ENCODE measurements at places on chromosomes 13 and 19. TPM values are rescaled to one million over a fixed set of nuclear protein-coding genes. Genes with fewer than 3 reads are reported as not detected.

DNA sequence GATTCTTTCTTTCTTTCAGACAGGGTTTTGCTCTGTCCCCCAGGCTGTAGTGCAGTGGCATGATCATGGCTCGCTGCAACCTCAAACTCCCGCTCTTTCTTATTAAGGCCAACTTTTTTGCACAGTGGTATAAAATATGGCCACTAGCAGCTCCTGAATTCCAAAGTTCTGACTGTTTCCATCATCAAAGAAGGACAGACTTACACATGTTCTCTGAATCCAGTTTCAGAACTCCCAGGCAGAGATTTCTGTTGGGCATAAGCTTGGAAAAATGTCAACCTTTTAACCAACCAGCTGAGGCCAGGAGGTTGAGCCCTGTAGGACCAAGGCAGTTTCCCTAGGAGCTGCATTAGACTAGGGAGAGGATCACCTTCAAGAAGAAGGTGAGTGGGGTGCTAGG is 184.1 kb downstream of the HS6ST3 start:
- DNase-seq: no peak
- no peaks in the 10 kb centered on the region for H3K4me1 ChIP-seq

GRCh38 chr13:76783798-76784197 is 102.4 kb downstream of the KCTD12 start:
- no peaks in the 10 kb centered on the region for H3K4me1 ChIP-seq
- no peaks in the 10 kb centered on the region for H3K27me3 ChIP-seq
- H3K27ac ChIP-seq: no peak overlapping the region
- DNase-seq: no peak
- no peaks in the 10 kb centered on the region for H3K36me3 ChIP-seq

The PLEKHA4 gene
- 15.8 TPM for total RNA-seq

The TNFRSF19 gene
- 64.4 TPM for total RNA-seq

DNA sequence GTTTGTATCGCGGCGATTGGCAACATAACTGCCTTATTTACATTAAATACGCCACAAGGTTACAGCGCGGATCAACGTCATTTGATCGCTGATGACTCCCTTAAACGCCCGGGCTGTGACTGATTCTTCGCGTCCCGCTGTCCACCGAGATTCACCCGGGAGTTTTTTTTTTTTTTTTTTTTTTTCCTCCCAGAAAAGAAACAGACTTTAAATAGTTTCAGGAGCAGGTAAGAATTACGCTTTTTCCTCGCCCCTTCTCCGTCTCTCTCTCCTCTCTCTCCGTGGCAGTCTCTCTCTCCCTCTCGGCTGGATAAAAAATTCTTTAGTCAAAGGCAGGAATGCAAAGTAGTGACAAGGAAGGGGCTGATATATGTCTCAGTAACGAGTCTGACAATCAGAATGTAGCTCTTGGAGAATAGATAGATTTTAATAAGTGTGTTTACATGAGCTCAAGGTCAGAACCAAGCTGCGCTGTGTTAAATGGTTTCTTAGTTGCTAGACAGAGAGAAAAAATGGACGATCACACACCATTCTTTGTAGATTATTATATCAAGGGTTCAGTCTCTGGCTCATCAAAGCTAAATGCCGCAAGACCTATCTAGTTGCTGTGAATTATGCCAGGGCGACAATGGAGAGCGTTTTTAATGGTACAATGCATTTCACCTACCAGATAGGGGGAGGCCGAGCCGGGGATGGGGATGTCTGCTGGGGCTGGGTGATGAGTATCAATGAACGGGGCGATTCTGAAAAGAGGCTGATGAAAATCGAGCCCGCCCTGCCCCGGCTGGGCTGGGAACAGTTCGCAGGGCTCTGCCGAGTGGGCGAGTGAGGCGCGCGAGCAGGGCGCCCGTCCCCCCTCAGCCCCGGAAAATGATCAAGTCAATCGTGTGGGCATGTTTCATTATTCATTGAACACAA is 147.2 kb upstream of the ZNF536 start:
- peaks cover 82% of the 10 kb centered on the region for H3K27me3 ChIP-seq
- peak overlapping the region; percentile 42 for H3K27ac ChIP-seq
- H3K36me3 ChIP-seq: no peaks in the 10 kb centered on the region

GRCh38 chr19:51919606-51920005 is 7.7 kb upstream of the ZNF613 start:
- no peaks in the 10 kb centered on the region for H3K27me3 ChIP-seq
- H3K36me3 ChIP-seq: no peaks in the 10 kb centered on the region
- no peak overlapping the region for H3K27ac ChIP-seq
- no peaks in the 10 kb centered on the region for H3K4me1 ChIP-seq
- H3K4me3 ChIP-seq: no peak overlapping the region

- DNase-seq: no peak
- H3K4me1 ChIP-seq: no peaks in the 10 kb centered on the region
- no peak overlapping the region for H3K4me3 ChIP-seq
- no peaks in the 10 kb centered on the region for H3K27me3 ChIP-seq
- peak overlapping the region; percentile 39 for H3K27ac ChIP-seq
Observed at GRCh38 chr19:50039968-50040367, 14.2 kb downstream of the ZNF473 start.

The PSG11 gene
- not detected for total RNA-seq

Data from type B pancreatic cell (in vitro differentiated cells).